ENCODE measurements at places on chromosomes 13 and 19. TPM values are rescaled to one million over a fixed set of nuclear protein-coding genes. Genes with fewer than 3 reads are reported as not detected.

DNA sequence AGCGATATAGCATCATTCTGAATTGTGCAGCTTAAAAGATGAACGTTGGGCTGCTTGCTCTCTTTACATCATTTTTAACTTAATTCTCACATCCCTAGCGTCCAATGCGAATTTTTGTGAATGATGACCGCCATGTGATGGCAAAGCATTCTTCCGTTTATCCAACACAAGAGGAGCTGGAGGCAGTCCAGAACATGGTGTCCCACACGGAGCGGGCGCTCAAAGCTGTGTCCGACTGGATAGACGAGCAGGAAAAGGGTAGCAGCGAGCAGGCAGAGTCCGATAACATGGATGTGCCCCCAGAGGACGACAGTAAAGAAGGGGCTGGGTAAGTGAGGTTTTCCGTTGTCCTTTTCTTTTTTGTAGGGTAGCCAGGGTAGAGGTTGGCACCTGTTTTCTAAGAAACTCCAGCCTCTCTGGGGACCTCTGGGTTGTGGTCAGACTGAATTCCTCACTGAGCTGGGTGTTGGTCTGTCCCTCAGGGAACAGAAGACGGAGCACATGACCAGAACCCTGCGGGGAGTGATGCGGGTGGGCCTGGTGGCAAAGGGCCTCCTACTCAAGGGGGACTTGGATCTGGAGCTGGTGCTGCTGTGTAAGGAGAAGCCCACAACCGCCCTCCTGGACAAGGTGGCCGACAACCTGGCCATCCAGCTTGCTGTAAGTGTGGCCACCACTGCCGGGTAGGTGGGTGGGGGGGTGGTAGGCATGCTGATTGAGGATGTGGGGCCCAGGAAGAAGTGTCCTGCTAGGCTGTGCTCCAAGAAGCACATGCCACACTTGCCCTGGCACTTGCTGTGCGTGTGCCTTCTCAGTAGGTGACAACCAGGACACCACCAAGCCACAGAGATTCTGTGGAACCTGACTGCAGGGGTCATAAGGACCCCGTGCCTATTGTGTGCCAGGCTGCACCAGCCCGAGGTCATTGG, 17.0 kb downstream of the ILF3 start:
- peak; percentile 13 for DNase-seq

The GARIN5A gene
- 4.5 TPM for total RNA-seq

DNA sequence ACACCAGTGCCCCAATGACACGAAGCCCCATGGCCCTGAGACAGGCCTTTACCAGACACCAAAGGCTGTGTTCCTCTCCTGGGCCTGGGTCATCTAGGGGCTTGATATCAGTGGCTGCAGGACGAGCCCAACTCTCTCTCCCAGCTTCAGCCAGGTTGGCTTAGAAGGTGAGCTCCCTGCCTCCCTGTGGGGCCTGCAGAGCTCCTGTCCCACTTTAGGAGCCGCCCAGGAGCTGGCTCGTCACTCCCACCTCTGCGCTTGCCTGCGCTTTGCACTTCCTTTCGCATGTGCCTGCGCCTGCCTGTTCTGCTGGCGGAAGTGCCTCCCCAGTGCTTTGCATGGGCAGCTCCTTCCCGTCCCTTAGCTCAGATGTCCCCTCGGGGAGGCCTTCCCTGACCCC, 4.9 kb downstream of the CALM3 start:
- no peak for DNase-seq

The ZNF792 gene
- 18.0 TPM for total RNA-seq

- peak; percentile 89 for DNase-seq
Observed at GRCh38 chr19:46840498-46840942, 10.1 kb downstream of the AP2S1 start.

GRCh38 chr19:676339-677105, at the start of gene FSTL3:
Gene FSTL3 (plus strand): TSS chr19:676392. CDS start chr19:676424, 32 bp downstream.
- peak; percentile 85 for DNase-seq

- DNase-seq, result no peak
Observed at GRCh38 chr13:51942189-51942588, 69.1 kb downstream of the ATP7B start.

The CD177 gene
- 2.0 TPM for total RNA-seq

DNA sequence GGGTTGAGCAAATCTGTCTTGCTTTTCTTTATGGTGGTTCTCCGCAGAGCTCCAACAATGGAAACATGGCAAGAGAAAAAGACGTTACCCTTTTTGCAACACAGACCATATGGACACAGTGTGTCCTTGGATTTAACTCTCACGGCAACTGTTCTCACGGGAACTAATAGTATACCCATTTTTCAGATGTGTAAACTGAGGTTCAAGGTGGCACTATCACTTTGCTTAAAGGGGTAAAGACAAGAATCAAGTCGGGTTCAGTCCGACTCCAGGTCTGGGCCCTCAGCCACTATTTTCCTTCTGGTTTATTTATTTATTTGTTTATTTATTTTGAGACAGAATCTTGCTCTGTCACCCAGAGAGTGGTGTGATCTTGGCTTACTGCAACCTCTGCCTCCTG, 176.0 kb downstream of the CACNA1A start:
- no peak for DNase-seq

The SMIM44 gene
- not detected for total RNA-seq

GRCh38 chr13:31116224-31116623, 45.5 kb downstream of the HSPH1 start:
- no peak for DNase-seq
